Type B pancreatic cell (in vitro differentiated cells): ENCODE measurements at places on chromosomes 2 and 18.

DNA sequence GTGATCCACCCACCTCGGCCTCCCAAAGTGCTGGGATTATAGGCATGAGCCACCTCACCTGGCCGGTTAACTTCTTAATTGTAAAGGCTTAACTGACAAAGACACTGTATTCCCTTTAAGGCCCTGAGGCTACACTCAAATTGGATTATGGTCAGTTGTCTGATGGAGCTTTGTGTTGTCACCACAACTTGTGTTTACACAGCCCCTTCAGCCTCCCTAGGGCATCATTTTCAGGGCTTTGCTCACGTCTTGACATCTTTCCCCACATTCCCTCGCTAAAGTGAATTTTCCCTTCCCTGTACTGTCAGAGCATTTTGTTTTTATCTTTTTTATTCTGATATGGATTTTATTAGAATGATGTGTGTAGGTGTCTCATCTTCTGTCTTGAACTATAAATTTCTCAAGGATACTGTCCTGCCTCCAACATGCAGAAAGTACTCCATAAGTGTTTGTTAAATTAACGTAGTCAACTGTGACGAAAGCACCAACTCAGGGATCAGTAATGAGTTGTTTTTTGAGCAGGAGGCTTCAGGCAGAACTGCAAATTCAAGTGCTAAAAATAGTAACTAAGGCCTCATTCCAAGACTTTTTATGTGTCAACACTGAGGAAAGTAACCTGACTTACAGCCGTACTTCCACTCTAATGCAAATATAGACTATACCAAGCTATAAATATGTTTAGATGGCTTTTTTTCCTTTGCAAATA, 77.1 kb upstream of the NARS1 start:
- H3K27me3 ChIP-seq: no peaks in the 10 kb centered on the region
- peaks cover 13% of the 10 kb centered on the region for H3K36me3 ChIP-seq
- peak overlapping the region; percentile 79 for H3K27ac ChIP-seq

- no peak overlapping the region for H3K4me3 ChIP-seq
- no peak for DNase-seq
- H3K36me3 ChIP-seq: no peaks in the 10 kb centered on the region
- no peak overlapping the region for H3K27ac ChIP-seq
- no peaks in the 10 kb centered on the region for H3K27me3 ChIP-seq
These were observed 210.7 kb downstream of the ANKRD30B start for GRCh38 chr18:14958701-14959100.

DNA sequence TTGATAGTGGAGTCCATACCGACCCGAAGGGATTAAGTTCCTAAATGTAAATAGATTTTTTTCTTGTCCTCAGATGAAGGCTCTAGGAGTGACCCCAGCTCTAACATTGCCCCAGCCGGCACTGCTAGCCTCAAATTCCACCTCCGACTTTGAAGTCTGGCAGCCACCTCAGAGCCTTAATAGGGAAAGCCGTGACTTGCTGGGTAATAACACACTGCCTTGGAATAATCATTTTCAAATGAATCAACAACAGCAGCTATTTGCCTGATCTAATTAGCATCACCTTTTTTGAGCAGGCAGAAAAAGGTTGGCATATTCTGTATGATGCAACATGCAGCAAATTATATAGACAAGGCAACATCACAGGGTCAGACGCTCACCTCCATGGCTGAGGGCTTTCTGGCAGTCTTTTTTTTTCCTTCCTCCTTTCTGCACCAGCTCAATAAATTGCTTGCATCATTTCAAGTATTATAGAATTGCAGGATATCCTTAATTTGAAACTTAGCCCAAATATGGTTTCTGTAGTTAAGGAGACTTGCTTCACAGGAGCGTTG, 276.5 kb upstream of the ATP5MC3 start:
- peaks cover 6% of the 10 kb centered on the region for H3K4me1 ChIP-seq
- H3K36me3 ChIP-seq: no peaks in the 10 kb centered on the region
- no peak overlapping the region for H3K4me3 ChIP-seq
- no peak overlapping the region for H3K27ac ChIP-seq
- DNase-seq: no peak

DNA sequence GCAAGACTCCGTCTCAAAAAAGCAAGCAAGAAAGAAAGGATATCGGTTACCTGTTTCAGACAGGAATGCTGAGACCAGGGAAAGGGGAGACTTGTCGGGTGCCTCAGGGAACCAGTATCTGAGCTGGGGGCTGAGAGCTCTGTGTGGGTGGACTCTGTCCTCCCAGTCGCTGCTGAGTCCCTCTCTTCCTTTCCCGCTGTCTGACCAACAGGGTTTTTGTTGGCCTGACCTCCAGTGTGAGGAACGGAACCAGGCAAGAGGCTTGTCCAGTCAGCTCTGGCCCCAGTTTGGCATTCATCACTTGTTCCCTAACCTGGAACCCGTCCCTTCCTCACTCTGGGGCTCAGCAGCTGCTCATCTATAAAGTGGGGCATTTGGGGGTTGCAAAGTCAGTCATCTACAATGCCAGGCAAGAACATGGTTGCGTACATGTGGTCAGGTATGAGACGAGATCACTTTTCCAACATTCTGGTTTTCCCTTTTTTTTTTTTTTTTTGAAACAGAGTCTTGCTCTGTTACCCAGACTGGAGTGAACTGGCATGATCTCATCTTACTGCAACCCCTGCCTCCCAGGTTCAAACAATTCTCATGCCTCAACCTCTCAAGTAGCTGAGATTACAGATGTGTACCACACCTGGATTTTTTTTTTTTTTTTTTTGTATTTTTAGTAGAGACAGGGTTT, 116.4 kb downstream of the PLB1 start:
- no peak for DNase-seq
- H3K27ac ChIP-seq: no peak overlapping the region
- H3K27me3 ChIP-seq: no peaks in the 10 kb centered on the region
- H3K4me1 ChIP-seq: peaks cover 11% of the 10 kb centered on the region

DNA sequence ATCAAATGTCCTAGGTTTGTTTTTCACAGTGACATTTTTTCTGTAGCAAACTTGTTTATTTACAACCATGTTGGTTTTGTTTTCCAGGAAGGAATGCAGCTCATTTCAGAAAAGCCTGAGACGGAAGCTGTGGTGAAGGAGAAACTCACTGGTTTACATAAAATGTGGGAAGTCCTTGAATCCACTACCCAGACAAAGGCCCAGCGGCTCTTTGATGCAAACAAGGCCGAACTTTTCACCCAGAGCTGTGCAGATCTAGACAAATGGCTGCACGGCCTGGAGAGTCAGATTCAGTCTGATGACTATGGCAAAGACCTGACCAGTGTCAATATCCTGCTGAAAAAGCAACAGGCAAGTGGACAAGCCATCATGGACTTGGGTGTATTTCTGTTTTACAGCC, 79.2 kb upstream of the EML6 start:
- H3K4me1 ChIP-seq: peaks cover under 1% of the 10 kb centered on the region
- no peak overlapping the region for H3K4me3 ChIP-seq
- H3K27ac ChIP-seq: no peak overlapping the region
- no peak for DNase-seq
- no peaks in the 10 kb centered on the region for H3K27me3 ChIP-seq
- H3K36me3 ChIP-seq: peaks cover 63% of the 10 kb centered on the region

- H3K27ac ChIP-seq: no peak overlapping the region
- H3K27me3 ChIP-seq: no peaks in the 10 kb centered on the region
- DNase-seq: no peak
- H3K4me3 ChIP-seq: no peak overlapping the region
These were observed 66.4 kb downstream of the NEDD4L start for GRCh38 chr18:58110398-58110797.

DNA sequence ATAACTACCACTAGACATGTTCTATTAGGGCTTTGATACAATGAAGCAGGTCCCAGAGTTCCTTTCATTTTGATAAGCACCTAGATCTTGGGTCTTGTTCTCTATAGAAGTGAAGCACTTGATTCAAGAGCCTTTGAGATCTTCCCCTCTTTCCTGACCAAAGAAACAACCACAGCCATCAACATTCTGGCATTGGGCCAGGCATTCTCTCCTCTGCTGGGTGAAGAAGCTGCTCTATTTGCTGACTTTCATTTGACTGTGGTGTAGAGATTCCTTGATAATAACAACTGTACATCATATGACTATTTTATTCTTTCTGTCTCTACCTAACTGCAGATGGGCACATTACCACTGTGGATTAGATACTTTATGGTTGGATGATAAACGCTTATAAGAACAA, 96.6 kb upstream of the LYPD1 start:
- no peak overlapping the region for H3K27ac ChIP-seq
- no peak overlapping the region for H3K4me3 ChIP-seq
- DNase-seq: no peak
- peaks cover 3% of the 10 kb centered on the region for H3K27me3 ChIP-seq
- H3K4me1 ChIP-seq: no peaks in the 10 kb centered on the region

DNA sequence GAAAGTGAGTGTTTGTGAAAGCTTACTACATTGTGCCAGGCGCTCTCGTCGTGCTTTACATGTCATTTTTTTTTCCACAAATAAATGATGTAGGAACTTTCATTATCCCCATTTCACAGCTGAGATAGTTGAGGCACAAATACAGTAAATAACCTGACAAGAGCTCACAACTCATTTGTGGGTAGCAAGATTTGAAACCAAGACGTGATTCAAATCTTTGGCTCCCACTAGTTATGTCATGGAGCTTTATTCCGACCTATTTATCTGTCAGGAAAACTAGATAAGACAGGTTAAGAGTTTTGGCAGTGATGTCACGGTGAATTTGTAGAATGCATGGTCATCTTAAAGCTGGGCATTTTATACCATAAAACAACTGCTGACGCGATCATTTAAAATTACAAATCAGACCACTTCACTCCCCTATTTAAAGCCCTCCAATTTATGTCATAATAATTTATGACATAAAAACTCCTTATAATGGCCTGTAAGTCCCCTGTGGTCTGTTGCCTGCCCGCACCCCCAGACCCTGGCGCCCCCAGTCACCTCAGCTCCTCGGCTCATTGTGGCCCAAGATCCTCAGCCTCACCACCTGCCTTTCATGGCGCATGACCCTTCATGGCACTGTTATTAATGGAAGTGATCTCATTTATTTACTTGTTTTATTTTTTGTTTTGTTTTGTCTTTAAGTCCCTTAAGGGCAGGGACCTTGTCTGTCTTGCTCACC, 678 bp upstream of the ZNF24 start:
- H3K4me1 ChIP-seq: peaks cover 28% of the 10 kb centered on the region
- H3K4me3 ChIP-seq: peak overlapping the region; percentile 99
- peaks cover 11% of the 10 kb centered on the region for H3K36me3 ChIP-seq
- no peaks in the 10 kb centered on the region for H3K27me3 ChIP-seq
